ENCODE measurements at places on chromosomes 2 and 18.

- DNase-seq, result peak; percentile 49
Observed at GRCh38 chr2:113164930-113165585, 8.7 kb upstream of the PSD4 start.

DNA sequence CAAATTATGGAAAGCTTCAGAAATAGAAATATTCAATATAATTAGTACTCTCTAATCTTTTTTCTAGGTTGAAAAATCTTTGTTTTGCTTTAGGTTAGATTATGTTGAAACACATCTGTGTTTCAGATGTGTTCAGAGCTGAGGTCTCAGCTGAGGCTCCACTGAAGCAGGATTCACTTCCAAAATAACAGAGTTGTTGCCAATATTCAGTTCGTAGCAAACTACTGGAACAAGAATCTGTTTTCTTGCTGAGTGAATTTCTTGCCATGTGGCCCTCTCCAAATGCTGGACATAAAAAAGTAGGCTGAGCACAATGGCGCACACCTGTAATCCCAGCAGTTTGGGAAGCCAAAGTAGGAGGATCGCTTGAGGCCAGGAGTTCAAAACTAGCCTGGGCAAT, 8.7 kb downstream of the PHOSPHO2 start:
- no peak for DNase-seq

- no peak for DNase-seq
Observed at GRCh38 chr2:96527286-96528005, 9.1 kb upstream of the ARID5A start.

DNA sequence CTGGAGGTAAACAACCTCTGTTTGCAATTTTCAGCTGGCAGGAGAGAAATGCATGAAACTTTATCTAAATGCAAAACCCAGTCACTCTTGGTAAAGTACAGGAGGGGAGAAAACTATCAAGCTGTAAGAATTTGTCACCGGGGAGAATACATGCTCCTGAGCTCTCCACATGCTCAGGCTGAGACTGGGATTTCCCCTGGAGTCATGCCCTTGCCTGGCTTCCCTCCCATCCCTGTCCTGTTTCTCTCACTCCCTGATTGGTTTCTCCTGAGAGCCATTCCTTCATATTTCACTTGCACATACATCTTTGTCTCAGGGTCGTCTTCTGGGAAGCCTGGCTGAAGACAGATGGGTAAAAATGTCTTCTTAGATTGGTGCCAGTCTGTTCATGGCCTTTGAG, 52.9 kb upstream of the SPATS2L start:
- DNase-seq, result no peak

DNA sequence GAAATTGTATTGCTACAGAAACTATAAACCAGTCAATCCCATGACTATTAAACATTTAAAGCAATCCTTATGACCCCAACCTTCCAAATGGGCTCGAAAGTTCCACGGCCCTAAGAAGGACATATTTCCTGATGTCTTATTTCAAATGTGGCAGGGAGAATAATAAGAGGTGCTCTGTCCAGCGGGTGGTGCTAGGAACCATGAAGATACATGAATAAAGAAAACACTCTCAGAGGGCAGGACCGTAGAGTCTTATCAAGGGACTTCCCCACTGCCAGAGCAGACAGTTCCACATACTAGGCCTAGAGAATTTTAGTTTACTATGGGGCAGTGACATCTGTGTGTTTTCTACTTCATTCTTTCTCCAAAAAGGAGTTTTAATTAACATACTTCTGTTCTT, 187.1 kb upstream of the PIK3C3 start:
- no peak for DNase-seq

- DNase-seq, result no peak
Observed at GRCh38 chr2:17076533-17076932, 410.9 kb upstream of the CYRIA start.

DNA sequence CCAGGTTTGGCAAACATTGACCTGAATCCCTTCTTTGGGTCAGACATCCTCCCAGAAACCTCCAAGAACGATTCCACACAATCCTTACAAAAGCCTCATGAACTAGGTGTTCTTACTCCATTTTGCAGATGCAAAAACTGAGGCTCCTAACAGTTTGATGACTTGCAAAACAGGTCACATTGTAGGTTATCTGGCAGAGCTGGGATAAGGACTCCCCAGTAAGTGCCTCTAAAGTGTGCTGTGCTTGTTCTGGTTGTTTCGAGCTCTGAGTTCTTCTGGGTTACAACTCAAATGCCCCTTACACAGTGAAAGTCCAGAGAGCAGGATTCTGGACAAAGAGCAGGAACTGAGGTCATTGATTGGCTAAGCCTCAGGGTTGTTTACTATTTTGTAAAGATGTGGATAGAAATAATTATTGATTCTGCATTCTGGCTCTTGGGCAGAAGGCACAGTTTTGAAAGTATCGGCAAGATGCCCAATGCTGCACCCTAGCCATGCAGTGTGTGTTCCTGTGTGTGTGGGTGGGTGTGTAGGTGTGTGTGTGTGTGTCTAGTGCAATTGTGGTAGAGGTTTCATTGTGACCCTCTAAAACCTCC, 17.0 kb upstream of the IGFBP2 start:
- no peak for DNase-seq

All from left colon (tissue), 2 donors.